ENCODE measurements at places on chromosomes 3 and 15.
A peak's percentile ranks its signal among the peaks of the same experiment; 100 is the strongest.

- DNase-seq, result no peak
Measured at GRCh38 chr3:113649174-113649845, 47.1 kb downstream of the USF3 start.

GRCh38 chr3:190435618-190436017, 14.1 kb downstream of the TMEM207 start:
- no peak for DNase-seq

GRCh38 chr3:112643621-112644240, 2.8 kb upstream of the CCDC80 start:
- DNase-seq, result no peak

DNA sequence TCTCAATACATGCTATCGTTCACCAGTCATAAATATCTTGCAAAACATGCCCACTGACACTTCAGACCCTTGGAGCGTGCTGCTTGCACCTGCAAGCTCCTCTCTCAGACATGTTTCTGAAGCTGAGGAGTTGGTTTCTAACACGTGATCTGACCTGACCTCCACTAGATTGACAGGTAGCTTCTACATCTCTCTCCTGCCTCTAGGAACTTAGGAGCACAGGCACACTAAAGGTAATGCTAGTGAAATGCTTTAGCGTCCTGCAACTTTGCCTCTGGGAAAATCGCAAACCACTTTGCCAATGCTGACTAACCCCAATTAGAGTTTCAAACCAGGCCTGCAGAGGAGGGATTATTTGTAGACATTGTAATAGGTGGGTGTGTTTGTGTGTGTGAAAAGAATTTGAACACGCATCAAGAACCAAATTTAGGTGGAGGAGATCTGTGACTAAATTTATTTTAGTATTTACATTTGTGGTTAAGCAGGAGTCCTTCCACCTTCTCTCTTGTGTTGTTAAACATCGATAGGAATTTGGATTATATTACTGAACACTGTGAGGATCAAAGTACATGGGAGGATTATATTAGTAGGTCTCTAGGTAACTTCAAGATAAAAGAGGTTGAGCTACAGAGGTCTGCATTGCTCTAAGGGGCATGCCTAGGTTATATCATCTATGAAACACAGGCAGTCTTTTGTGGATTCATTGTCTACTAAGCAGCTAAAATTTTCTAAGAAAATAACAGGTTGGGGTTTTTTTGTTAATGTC, 86.7 kb upstream of the ZBED2 start:
- no peak for DNase-seq

GRCh38 chr3:131396170-131396569, 14.6 kb downstream of the NUDT16 start:
- no peak for DNase-seq

GRCh38 chr15:76209523-76209922, 101.7 kb downstream of the ETFA start:
- DNase-seq, result no peak

DNA sequence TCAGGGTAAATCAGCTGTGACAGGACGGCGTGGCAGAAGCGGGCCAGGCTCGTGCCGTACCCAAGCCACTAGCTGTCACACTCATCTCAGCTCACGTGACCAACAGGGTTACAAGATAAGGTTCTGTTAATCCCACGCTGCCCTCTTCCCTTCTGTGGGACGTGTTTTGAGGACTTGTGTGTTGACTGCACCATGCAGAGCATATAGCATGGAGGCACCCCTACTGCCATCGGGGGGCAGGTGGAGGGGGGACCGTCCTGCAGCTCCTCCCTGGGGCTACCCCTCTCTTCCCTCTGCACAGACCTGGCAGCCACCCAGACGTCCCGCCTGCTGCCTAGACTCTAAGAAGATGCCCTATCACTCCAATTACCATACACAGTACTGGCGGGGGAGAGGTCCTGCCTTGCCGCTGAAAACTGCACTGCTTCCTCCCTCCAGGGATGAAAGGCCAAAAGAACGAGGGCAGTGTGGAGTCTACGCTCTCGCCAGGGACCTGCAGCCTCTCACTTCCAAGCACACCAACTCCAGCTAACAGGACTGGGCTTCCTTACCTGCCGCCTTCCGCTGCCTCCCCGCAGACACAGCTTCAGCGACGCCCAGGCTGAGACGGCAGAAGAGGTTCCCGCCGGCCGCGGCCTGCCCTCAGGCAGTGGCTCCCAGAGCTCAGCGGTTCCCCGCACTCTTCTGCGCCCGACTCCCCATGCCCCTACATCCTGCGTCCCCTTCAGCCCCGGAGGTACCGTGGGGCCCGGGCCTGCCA, at the start of gene TNK2:
TSS of gene TNK2 (minus strand) at position 618 of the 760 bp plus-strand sequence. CDS start 19,963 bp downstream, outside the sequence.
- DNase-seq, result peak; percentile 43

- DNase-seq, result no peak
Measured at GRCh38 chr3:112132554-112132953, 494 bp downstream of the GCSAM start.

- DNase-seq, result no peak
Measured at GRCh38 chr15:75923756-75924155, 20.1 kb downstream of the FBXO22 start.

DNA sequence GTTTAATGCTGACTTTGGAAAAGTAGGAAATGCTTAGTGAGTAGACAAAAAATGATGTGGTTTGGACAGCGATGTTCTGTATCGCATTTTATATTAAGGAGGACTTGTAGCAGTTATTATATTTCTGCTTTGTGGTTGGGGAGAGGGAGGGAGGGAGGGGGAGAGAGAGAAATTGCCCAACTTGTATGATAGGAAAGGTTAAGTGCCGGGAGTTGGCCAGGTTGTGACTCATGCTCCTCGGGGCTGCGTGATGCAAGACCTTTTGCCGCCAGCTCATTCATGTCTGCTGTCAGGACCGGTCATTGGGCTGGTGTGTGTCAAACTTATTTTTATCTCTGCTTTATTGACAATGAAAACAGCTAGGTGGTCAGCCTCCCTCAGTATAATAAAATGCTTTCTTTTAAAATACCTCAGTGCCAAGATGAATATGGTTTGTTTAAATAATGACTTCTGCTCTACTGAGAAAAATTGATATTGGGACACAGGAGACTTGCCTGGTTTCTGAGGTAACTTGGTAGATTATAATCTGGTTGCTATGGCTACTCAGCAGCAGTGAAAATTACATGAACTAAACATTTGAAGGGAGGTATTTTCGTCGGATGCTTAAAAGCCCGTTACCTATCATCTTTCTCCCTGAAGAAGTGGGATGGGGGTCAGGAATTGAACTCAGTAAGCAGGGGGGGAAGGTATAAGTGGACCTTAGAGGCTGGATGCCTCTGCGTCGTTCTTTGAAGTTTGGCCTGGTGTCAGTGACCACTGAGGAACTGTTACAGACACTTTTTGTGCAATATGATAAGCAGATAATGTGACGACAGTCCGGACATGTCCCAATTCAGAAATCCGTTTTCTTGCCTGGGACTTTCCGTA, 90.7 kb downstream of the FNDC3B start:
- peak; percentile 95 for DNase-seq

- DNase-seq, result peak; percentile 59
Measured at GRCh38 chr15:78264304-78265136, at the start of gene DNAJA4. TSS of gene DNAJA4 (plus strand) at chr15:78264562. CDS start at chr15:78264764, 202 bp downstream.

- DNase-seq, result no peak
Measured at GRCh38 chr15:37636736-37637135, 297.7 kb upstream of the TMCO5A start.

DNA sequence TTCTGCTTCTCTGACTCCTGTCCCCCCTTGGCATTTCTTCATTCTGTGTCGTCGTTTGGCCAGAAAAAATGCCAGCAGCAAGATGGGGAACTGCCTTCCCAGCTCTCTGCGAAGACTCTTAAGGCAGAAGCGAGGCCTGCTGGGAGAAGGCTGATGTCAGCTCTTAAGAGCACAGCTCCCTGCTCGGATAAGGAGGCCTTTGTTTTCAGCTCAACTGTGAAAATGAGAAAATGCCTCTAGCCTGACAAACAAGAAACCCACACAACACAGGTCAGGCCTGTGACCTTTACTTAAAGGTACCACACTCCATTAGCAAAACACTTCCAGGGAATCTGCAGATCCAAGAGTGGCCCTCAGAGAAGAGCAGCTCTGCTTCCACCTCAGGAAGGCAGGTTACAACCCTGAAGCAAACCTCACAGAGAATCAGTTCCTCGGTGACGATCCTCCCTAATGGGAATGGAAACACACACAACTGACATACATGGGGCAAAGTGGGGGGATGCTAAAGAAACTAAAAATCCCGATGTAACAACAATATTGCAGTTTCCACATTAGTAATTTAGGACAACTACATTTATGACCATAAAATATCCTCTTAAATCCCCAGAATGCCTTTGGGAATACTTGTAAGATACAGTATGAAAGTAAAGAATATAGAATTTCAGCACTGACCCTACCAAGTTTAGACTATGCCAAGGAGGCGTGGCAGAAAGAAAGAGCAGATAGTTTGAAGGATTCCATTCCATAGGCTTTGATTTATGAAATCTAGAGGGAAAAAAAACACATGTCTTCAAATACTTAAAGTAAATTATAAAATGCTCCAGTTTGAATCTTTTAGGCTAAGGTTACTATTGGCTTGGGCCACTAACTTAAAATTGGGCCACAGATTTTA, 52.1 kb downstream of the VGLL4 start:
- DNase-seq, result no peak

DNA sequence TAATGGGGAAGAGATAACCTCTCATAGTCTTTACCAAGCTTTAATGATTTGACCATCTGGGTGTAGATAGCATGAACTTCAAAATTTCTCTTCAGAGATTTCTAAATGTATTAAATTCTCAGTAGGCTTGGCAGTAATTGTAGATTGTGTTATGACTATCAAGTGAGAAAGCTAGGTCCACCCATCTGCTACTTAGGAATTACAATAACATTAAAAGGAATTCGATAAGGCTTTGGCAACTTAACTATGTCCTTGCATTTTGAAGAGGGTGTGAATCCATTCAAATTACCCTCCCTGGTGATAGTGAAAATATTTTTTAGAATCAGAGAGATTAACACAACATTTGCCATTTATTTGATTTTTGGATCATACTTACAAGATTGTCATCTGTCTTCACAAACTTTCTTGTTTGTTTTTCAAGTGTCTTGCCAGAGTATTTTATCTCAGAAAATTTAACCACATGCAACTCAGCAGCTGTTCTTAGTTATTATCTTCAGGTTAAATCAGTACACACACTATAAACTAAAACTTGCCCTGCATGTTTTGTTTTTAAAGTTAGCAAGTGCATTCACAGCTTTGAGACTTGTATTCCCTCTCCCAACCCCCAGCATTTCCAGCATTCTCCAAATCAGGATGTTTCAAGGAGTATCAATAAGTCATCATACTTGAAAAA, 69.6 kb upstream of the COL8A1 start:
- no peak for DNase-seq

DNA sequence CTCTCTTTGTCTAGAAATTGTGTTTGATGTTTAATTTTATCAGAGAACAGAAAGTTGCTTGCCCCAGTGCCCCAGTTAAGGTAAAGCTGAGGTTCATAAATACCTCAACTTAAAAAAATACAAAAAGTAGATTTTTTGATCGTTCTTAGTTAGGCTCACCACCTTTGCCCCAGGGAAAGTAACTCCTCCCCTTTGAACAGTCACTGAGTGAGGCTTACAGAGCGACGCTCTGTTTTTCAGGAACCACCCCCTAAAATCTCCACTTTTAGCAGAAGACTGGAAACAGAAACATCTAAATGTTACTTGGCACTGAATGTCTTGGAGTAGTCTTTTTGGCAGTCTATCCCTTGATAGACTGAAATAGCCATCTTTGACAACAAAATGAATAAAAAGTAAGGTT, 24.9 kb downstream of the BLM start:
- no peak for DNase-seq

- DNase-seq, result no peak
Measured at GRCh38 chr3:46856576-46857471, 6.4 kb downstream of the MYL3 start.

DNA sequence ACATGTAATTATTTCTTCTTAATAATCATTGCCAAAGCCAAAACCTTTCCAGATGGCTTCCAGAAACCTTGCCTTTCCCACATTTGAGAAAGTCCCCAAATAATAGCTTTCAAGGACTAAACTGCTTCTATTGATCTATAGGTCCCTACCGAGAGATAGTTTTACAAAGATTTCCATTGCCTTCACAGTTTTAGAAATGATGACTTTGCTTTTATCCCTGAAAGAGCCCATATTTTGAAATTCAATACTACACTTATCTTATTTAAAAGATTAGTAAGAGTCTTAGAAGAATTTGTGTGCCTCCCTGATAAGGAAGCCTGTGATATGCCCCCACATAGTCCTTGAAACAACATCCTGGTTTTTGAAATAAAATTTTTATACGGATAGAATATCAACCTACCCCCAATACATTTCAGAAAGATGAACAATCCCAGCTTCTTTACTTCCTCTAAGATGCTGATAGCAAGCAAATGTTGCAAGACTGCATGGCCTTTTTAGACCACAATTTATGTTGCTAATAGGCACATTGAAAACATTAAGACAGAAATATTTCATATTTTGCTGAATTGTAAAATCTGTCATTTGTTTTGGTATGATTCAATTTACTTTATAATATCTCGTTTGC, 146.3 kb downstream of the TMCO5A start:
- no peak for DNase-seq

DNA sequence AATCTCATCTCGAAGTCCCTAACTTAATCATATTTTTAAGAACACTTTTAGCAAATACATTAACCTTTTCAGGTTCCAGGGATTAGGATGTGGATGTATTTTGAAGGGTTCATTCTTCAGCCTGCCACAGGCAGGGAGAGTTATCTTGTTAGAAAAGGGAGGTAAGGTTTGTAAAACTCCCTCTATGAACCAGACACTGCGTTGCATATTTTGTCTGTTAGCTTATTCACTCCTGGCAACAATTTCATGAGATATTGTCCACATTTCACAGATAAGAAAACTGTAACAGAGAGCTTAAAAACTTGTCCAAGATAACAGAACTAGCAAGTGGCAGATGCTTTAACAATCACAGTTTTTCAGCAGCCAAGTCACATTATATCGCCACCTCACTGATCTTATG, 155.4 kb downstream of the DIPK2A start:
- DNase-seq, result no peak

DNA sequence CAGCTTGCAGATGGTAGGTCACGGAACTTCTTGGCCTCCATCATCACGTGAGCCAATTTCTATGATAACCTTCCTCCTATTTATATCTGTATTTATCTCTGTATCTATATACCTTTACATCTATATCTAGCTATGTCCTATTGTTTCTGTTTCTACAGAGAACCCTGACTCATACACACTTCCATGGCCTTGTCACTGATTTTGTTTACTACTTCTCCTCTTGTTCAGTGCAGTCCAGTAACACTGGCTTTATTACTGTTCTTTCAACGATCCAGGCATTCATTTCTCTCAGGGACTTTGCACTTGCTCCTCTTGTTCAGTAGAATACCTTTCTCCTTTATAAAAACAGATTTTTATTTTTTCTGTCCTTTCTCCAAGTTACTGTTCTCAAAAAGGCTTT, 937.0 kb upstream of the ALCAM start:
- DNase-seq, result no peak

All from bone marrow (tissue), 2 donors.